ENCODE measurements at places on chromosomes 12 and 14.

DNA sequence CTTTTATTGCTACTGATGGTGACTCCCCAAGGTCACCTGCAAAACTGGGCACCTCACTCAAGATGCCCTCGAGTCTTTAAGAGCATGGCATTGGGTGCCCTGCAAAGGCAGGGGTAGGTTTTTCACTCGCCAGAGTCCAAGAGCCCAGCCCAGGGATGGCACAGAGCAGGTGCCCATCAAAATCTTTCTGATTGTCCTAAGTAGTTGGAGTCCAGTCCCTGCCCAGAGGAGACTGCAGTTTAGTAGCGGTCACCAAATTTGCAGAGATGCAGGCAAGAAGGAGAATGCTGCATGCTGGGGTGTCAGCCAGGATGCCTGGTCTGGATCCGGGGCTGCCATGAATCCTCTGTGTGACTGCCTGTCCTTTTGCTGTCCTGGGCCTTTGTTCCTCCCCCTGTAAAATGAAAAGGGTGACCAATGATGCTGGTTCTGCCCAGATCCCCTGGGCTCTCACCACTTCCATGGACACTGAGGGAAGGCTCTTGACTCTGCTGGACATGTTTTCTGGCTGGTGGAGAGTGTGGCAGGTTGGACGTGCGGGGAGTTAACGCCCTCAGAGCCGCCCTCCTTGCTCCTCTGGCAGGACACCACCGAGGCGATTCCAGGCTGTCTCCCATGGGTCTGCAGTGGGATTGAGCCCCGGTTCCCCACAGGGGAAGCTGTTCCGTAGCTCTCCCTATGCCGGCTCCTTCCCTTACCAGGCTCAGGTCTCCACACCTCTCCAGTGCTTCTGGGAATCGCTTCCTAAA, 41.3 kb downstream of the DLK1 start:
- DNase-seq: no peak

DNA sequence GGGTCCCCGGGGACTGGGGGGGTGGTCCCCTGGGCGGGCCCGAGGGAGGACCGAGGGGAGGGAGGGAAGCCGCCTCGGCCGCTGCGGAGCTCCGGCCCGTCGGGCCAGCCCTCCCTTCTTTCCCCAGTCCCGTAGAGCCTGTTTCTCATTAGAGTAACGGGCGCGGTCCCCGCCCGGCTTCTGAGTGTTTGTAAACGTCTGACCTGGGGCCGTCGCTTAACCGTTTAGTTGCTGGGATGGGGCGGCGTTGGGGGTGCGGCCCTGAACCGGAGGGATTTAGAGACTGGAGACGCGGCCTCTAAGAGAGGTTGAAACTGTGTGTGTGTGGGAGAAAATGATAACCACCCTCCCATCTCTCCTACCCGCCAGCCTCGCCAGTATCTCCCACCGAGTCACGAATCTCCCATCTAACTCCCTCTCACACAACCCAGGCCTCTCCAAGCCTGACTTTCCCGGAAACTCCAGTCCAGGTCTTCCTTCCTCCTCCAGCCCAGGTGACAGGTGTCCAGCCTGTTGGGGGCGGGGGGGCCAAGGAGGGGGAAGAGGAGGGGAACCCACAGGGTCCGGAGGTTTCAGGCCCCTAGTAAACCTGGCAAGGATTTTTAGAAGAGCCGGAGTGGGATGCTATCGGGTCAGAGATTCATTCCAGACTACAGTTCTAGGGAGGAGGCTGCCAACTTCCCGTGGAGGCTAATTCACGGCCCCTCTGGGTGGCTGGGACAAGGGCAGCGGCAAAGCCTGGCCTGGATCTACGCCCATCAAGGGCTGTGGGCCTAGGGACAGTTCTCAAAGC, 1.1 kb upstream of the NFATC4 start:
- DNase-seq: no peak

GRCh38 chr14:93832081-93832480, 43.8 kb upstream of the PRIMA1 start:
- DNase-seq: no peak

GRCh38 chr14:58571769-58572472, 65.8 kb upstream of the DACT1 start:
- no peak for DNase-seq

DNA sequence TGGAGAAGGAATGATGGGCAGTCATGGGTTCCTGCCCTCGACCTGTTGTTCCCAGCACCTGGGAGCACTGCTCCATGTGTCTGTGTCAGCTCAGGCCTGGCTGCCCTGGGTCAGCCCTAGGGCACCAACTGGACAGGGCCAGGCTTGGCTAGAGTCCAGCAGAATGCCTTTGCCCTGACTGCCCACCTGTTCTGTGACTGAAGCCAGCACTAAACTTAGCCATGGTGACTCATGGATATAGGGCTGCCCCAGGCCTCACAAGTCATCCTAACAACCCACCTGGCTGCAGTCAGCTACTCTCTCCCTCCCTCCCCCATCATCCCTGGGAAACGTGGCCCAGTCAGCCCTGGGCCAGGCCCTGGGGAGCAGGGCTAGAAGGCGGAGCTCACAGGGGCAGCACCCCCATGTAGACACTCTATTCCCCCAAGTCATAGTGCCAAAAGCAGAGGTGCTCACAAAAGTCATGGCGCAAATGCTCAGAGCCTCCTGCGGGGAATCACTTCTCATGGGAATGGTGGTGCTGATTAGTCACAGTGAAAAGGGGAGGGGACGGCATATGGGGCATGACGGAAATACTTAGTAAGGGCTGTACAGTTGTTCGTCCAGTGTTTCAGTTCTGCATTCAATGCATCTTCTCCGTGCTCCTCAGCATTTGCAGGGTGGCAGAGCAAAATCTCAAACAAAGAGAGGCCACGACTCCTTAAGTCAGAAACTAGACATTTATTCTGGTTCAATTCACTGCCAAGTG, 52.0 kb upstream of the NTF3 start:
- no peak for DNase-seq

- no peak for DNase-seq
Measured at GRCh38 chr14:68604361-68604730, 188.5 kb downstream of the ZFP36L1 start.

- DNase-seq: no peak
Measured at GRCh38 chr12:73798523-73798922, 739.1 kb upstream of the ATXN7L3B start.

GRCh38 chr14:35877276-35877675, 51.1 kb downstream of the BRMS1L start:
- DNase-seq: no peak

- DNase-seq: no peak
Measured at GRCh38 chr14:78164226-78164853, 5.8 kb upstream of the NRXN3 start.

GRCh38 chr12:5577741-5578140, 145.8 kb downstream of the NTF3 start:
- DNase-seq: no peak

- no peak for DNase-seq
Measured at GRCh38 chr12:51971679-51972421, 20.4 kb downstream of the ACVR1B start.

GRCh38 chr14:72120315-72120714, 188.1 kb downstream of the RGS6 start:
- DNase-seq: no peak

- no peak for DNase-seq
Measured at GRCh38 chr14:76212242-76212641, 60.5 kb downstream of the GPATCH2L start.

- DNase-seq: no peak
Measured at GRCh38 chr12:52337054-52337453, 15.9 kb upstream of the KRT83 start.

DNA sequence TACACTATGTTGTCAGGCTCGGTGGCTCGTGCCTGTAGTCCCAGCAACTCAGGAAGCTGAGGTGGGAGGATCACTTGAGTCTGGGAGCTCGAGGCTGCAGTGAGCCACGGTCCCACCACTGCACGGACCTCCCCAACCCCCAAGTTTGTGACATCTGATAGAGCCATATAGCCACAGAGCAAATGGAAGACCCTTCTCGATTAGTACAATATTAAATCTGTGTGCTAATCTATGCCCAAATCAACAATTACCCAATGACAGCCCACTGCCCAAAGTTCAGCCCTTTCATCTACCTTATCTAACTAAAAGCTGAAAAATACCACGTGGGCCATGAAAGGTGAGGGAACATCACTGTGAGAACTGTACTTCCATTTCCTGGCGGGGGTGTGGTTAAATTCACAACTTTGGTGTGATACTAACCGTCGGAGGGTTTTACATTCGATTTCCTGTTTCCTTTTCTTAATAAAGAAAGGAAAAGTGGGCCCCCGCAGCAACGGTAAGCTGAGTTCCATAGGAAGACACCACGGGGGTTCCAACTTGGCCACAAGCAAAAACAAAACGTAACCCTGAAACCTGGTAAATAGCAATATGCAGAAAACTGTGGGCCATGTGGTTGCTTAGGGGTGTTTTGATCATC, 31.2 kb upstream of the FOS start:
- peak; percentile 41 for DNase-seq

GRCh38 chr14:68968051-68968450, 11.1 kb downstream of the ACTN1 start:
- no peak for DNase-seq

DNA sequence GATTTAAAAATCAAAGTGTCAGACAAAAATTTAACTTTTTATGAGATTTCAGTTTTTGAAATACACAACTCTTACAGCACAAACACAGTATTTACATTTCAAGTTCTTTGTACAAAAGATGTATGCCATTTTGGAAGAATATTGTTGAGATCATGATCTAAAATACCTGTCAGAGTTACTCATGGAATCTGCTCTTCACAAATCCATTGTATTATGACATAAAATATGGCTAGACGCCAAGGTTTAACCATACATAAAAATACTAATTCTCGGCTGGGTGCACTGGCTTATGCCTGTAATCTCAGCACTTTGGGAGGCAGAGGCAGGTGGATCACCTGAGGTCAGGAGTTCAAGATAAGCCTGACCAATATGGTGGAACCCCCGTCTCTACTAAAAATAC, 6.2 kb upstream of the SYCP3 start:
- DNase-seq: no peak

DNA sequence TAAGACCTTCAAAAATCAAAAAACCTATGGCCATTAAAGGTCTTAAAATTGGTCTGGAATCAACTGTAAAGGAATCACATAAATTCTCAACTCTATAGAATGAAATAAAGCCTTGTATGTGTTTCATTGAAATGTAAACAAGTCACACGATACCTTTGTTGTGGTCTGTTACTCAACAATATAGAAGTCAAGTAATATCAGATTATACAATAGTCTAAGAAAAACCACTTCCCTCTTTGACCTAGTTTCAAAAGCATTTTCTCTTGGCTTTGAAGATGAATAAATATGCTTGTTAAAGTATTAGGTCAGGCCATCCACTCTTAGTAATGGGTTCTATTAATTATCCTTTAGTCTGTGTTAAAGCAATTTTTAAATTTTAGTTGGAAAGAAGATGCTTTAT, 79.8 kb upstream of the DIO2 start:
- DNase-seq: no peak

DNA sequence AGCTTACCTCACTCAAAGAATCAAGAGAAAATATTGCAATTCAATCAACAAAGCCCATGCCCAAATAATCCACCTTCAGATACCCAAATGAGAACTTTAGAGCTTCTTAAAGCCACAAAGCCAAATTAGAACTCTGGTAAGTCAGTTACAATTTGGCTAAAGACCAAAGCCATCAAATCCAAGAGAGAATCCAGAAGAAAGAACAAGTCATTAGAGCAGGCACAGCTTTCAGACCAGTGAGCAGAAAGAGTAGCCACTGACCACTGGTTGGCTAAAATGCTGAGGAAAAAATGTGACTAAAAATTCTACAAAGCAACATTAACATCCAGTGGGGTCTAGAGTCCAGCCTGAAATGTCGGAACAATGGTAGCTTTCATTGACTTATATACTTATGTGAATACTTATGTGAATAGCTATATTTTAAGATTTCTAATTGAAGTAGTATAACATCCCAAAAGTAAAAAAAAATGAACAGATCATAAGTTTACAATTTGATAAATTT, 735.2 kb upstream of the TBX3 start:
- DNase-seq: no peak

DNA sequence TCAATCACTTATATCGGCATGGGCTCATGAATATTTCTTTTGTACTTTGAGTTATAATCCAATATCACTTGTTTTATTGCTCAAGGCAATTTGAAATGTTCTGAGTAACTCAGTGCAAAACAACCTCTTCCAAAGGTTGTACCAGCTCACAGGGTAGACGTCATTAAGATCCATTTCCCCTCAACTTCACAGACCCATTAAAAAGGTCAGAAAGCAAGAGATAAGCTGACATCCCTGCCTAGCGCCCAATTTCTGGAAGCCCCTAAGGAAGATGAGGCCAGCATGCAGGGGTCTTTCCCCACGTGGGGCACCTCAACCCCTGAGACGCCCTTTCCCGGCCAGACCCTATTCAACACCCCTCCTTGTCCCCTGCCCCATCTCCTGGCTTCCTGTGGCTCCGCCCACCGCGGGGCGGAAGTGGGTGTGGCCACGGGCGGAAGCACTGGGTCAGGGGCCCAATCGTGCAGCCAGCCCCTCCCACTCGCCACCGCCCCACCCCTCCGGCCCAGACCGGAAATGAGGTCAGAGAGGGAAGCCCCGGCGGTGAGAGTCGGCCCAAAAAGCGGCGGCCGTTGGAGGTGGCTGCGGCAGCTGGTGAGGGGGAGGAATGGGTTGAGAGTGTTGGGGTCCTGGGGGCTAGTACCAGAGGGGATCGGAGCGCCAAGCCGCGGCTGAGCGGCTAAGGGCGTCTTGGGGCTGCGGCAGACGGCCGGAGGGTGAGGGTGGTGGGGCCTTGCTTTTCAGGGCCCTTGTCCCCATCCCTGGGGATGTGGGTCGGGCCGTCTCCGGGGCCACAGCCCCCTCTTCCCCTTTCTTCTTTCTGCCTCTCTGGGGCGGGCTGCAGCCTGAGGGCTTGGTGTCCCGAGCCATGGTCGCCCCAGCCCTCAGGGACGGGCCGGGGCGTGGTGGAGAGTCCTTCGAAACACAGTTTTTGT, at the start of gene GPATCH2L:
Gene GPATCH2L (plus strand): TSS at position 525 of the 935 bp plus-strand sequence. CDS start 2,442 bp downstream, outside the sequence.
- peak; percentile 97 for DNase-seq

- DNase-seq: no peak
Measured at GRCh38 chr12:29133680-29134079, 15.4 kb upstream of the FAR2 start.

DNA sequence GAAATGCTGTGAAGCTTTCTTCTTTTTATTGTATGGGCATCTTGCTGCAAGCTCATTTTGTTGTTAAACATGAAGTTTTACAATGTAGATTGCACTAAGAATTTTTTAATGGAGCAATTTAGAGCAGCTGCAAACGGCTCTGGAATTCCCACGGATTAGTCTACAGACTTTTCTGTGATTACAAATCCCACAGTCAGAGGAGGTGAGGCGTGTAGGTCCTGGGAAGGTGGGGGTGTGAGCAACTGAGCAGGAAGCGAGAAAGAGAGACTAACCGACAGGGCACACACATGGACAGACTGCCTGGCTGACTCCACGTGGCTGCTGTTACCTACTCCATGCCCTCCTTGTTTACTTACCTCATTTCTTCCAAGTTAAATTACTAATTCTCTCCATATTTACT, 348.5 kb downstream of the NPAS3 start:
- DNase-seq: no peak

- DNase-seq: no peak
Measured at GRCh38 chr12:131882804-131883520, 11.5 kb upstream of the ULK1 start.

GRCh38 chr14:101223561-101224162, 320.1 kb upstream of the RTL1 start:
- DNase-seq: no peak

GRCh38 chr14:70139384-70139783, 49.4 kb downstream of the SLC8A3 start:
- no peak for DNase-seq
